T-helper 2 cell treated with Interferon-gamma antibody and Interleukin-4, amounts not matched to agents 100 ng/mL and 5 ng/mL, for 36 hours (primary cell): ENCODE measurements at places on chromosomes 7 and 10. TPM values are rescaled to one million over a fixed set of nuclear protein-coding genes. Genes with fewer than 3 reads are reported as not detected.

The TACR2 gene
- total RNA-seq: not detected in 2 replicates

The CUBN gene
- 0.55 and 0.89 TPM in 2 replicates for total RNA-seq

The ELMO1 gene
- 139 TPM in 2 replicates for total RNA-seq

The ZC3HAV1 gene
- total RNA-seq: 135 TPM in 2 replicates

The NAT16 gene
- total RNA-seq: not detected in 2 replicates

The DYDC2 gene
- not detected in 2 replicates for total RNA-seq

The TDRD1 gene
- total RNA-seq: 0.09 and 0.23 TPM in 2 replicates

The AGAP6 gene
- total RNA-seq: 20.7 and 21.5 TPM in 2 replicates

The ARPC1B gene
- 361 and 368 TPM in 2 replicates for total RNA-seq

The DGKI gene
- 0.32 and 0.34 TPM in 2 replicates for total RNA-seq

The SMKR1 gene
- total RNA-seq: 7.6 and 7.8 TPM in 2 replicates

The ATRNL1 gene
- 0.52 and 0.73 TPM in 2 replicates for total RNA-seq

The TPK1 gene
- total RNA-seq: 16.6 and 17.8 TPM in 2 replicates

The NKX2-3 gene
- not detected in 2 replicates for total RNA-seq

The WNT8B gene
- total RNA-seq: 0.27 and 0.41 TPM in 2 replicates
